Type B pancreatic cell (in vitro differentiated cells): ENCODE measurements at places on chromosomes 2 and 18. TPM values are rescaled to one million over a fixed set of nuclear protein-coding genes. Genes with fewer than 3 reads are reported as not detected.

Gene KIAA1328
- total RNA-seq: 6.1 and 11.6 TPM in 2 replicates

Gene RGPD4
- not detected in 2 replicates for total RNA-seq

Gene PHOSPHO2
- 8.5 and 11.6 TPM in 2 replicates for total RNA-seq

Gene MRO
- 1.2 and 8.6 TPM in 2 replicates for total RNA-seq

Gene LIMS2
- total RNA-seq: 13.1 and 20.5 TPM in 2 replicates

Gene CPO
- total RNA-seq: 0.24 and 0.51 TPM in 2 replicates

Gene FEV
- total RNA-seq: 12.5 and 51.1 TPM in 2 replicates

Gene SERPINB13
- 3.7 and 5.9 TPM in 2 replicates for total RNA-seq

Gene ANKRD29
- 2.4 and 3.5 TPM in 2 replicates for total RNA-seq

Gene HNMT
- 11.6 and 12.1 TPM in 2 replicates for total RNA-seq

Gene CLEC4F
- total RNA-seq: not detected in 2 replicates

DNA sequence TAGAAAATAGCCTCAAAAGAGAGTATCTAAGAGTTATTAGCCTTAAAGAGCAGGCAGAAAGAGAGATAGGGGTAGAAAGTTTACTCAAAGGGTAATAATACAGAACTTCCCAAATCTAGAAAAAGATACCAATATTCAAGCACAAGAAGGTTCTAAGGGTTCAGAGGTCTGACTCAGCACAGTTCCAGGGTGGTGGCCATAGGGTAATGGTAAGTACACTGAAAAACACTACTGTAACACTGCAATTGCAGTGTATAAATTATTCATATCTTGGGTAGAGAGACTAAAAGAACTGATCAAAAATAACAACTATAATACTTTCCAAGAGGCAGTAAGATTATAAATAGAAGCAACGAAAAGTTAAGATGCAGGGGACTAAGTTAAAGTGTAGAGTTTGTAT, 115.2 kb downstream of the ROCK1 start:
- DNase-seq: no peak

- no peak for DNase-seq
These were observed 45.5 kb upstream of the CAB39 start for GRCh38 chr2:230666885-230667712.

DNA sequence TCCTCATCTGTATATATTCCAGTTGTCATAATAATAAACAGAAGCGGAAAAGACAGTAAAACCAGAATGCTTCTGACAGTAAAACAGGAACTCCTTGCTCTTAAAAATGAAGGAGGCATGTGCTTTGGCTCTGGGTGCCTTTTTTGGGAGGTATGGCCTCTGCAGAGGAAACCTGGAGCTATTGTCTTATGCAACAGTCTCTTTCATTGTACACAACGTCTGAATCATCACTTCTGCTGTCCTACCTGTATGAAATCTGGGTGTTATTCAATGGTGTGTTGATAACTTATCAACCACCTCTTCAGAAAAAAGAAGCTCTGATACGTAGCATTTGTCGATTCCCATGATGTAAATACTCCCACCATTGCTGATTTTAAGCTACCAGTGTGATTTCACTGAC, 64.8 kb downstream of the CDCA7 start:
- no peak for DNase-seq

DNA sequence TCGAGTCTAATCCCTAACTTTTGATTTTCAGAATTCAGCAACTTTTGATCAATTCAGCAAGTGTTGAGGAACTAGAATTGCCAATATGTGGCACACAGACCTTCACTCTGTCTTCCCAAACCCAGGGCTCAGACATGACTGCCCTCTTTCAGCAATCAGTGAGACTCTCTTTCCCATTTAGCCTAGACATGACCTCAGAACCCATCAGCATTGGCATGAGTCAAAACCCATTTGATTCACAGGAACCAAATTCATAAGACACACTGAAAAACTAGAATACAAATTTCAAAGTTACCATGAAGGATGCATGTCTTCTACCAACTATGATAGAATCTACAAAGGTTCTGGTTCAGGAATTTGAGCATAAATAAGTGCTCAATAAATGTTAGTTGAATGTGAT, 113.6 kb upstream of the MAP3K20 start:
- DNase-seq: no peak

- DNase-seq: no peak
These were observed 5.3 kb upstream of the PLB1 start for GRCh38 chr2:28490558-28490957.

GRCh38 chr2:134413430-134413829, 159.6 kb downstream of the MGAT5 start:
- no peak for DNase-seq

DNA sequence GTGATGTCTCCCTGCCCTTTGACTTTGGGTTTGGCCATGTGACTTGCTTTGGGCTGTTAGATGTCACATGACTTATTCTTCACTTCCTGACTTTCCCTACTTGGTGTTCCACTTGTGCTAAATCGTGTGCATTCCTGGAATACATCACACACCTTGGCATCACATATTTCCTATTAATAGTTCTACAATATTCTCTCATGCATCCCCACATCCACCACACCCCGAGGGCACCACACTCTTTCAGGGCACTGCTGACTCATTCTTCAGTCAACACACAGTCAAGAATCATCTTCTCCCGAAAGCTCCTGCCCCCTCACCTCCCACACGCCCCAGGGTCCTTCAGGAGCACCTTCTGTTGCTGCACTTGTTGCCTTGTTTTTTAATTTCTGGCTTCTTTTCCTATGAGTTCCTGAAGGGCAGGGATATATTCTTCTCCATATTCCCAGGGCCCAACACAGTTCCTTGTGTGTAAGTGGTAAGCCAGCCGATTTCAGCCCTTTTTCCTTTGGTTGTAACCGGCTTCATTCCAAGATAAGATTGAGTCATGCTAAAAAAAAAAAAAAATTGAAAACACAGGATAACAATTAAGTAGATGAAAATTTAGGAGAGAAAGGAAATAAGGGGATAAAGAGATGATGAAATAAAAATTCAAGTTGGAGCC, 341.4 kb downstream of the SLC4A3 start:
- no peak for DNase-seq

- DNase-seq: no peak
These were observed 207.0 kb upstream of the HS6ST1 start for GRCh38 chr2:128525653-128526052.

DNA sequence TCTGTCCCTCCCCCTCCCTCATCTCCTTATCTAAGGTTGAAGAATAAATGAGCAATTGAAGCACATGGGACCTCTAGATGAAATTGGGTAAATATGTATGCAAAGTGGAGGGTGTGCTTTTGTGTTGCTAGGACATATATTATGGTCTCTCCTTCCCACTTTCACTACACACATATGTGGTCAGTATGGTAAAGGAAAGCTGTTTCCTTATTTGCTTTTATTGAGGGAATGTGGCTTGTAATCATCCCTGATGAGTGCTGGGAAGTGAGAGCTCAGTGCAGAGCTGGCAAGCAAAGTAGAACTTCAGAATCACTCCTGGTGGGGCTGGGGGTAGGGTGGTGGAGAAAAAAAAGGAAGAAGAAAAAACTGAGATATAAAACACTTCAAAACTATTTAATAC, 189.9 kb upstream of the ATP5MC3 start:
- DNase-seq: no peak

DNA sequence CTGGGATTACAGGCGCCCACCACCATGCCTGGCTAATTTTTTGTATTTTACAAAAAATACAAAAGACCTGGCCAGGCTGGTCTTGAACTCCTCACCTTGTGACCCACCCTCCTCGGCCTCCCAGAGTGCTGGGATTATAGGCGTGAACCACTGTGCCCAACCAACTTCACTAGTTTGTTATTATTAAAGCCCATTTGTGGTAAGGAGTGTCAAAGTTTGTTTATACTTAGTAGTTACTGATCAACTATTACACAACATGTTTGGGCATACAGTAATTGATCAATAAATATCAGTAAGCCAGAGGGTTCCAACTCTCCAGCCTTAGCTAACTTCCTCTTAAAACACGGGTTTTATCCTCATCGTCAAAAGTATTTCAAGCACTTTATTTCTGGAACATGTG, 67.5 kb upstream of the ZNG1B start:
- DNase-seq: no peak

GRCh38 chr2:112835536-112836162, 930 bp downstream of the IL1B start:
- no peak for DNase-seq

DNA sequence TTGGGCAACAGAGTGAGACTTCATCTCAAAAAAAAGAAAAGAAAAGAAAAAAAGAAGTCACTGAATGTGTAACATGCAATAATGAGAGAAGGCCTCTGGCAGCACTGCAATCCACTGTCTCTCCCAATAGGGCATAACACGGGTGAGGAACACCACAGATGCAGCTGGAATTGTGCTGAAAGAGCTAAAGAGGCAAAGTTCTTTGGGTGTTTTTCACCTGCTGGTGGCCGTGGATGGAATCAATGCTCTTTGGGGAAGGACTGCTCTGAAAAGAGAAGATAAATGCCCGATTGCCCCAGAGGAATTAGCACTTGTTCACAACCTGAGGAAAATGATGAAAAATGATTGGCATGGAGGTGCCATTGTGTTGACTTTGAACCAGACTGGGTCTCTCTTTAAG, 31.0 kb upstream of the CYBRD1 start:
- DNase-seq: no peak

DNA sequence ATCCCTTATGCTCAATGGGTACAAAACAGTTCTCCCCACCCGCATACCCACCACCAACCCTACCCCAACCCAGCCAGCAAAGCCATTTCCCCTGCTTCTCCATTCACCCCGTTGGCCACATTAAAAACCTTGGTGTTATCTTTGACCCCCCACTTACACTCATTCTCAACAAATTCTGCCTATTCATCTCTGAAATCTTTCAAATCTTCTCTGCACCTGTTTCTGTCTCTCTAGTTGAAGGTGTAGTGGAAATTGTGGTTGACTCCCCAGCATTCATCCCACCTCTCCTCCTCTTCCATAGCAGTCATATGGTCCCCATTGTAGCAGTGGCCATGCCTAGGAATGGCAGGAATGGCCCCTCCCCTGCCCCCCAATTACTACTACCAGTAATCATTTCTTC, 20.5 kb upstream of the TET3 start:
- DNase-seq: no peak

DNA sequence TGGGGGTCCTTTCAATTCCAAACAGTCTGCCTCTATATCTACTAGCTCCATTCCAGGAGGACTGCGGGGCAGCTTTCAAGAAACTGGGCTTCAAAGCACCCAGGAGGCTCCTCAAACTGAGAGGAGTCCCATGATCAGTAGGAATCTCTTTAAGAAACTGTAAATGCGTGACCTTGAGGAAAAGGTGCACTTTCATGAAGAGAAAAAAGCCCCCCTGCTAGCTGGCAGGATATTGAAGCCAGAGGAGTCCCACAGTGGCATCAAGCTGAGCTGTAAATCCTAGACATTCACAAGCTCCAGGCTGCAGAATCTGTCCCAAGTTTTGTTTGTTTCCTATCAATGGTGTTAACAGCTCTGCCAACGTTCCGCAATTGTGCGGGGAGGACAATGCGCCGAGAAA, 790.1 kb downstream of the SLC4A3 start:
- DNase-seq: no peak
